ENCODE measurements at places on chromosomes 4 and X. TPM values are rescaled to one million over a fixed set of nuclear protein-coding genes. Genes with fewer than 3 reads are reported as not detected.

RHOXF2 gene
- not detected for total RNA-seq

RHOXF1 gene
- not detected for total RNA-seq

SMIM43 gene
- not detected for total RNA-seq

TCP11X1 gene
- not detected for total RNA-seq

CLTRN gene
- total RNA-seq: not detected

DIPK2B gene
- not detected for total RNA-seq

SOD3 gene
- total RNA-seq: not detected

BEX2 gene
- total RNA-seq: 5.3 TPM

PNPLA4 gene
- total RNA-seq: 7.7 TPM

LUZP4 gene
- not detected for total RNA-seq

USP51 gene
- 1.2 TPM for total RNA-seq

CSAG2 gene
- total RNA-seq: not detected

CYBB gene
- not detected for total RNA-seq

EIF2S3 gene
- 187 TPM for total RNA-seq

PAGE4 gene
- not detected for total RNA-seq

TAF1 gene
- 43.6 TPM for total RNA-seq

AKAP14 gene
- not detected for total RNA-seq

PARM1 gene
- total RNA-seq: not detected

SPANXA1 gene
- total RNA-seq: not detected

CENPVL1 gene
- total RNA-seq: not detected

CFP gene
- 11.5 TPM for total RNA-seq

MAGEA3 gene
- total RNA-seq: not detected

ADAD1 gene
- total RNA-seq: not detected

ARR3 gene
- not detected for total RNA-seq

ITIH6 gene
- total RNA-seq: not detected

MCF2 gene
- 0.32 TPM for total RNA-seq

CT55 gene
- total RNA-seq: not detected

Measured in activated CD8-positive, alpha-beta T cell treated with anti-CD3 and anti-CD28 coated beads, Interleukin-2, amount 10 ng/mL, durations not matched to agents 7 days and 5 days (primary cell).